Ureter (tissue), 1 donor: ENCODE measurements at places on chromosomes 11 and 22. TPM values are rescaled to one million over a fixed set of nuclear protein-coding genes. Genes with fewer than 3 reads are reported as not detected.

Gene ZP1
- not detected for total RNA-seq

GRCh38 chr22:50178471-50178864 is 7.2 kb upstream of the TRABD start:
- no peak for DNase-seq

Gene MRGPRX4
- total RNA-seq = not detected

DNA sequence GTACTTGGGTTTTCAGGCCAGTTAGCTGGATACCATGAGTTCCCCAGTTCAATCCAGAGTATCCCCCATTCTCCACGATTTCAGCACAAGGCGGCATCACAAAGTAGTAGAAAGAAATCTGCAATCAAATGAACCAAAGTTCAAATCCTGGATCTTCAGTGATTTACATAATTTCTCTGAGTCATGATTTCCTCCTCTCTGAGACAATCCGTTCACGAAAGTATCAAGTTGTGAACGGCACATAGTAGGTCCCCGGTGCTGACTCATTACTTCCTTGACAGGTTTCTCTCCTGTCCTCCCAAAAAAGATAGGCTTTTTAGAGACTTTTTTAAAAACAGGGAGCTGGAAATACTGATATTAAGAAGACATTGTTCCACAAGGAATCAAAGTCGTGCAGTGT is 69.1 kb upstream of the AKIP1 start:
- DNase-seq = no peak

DNA sequence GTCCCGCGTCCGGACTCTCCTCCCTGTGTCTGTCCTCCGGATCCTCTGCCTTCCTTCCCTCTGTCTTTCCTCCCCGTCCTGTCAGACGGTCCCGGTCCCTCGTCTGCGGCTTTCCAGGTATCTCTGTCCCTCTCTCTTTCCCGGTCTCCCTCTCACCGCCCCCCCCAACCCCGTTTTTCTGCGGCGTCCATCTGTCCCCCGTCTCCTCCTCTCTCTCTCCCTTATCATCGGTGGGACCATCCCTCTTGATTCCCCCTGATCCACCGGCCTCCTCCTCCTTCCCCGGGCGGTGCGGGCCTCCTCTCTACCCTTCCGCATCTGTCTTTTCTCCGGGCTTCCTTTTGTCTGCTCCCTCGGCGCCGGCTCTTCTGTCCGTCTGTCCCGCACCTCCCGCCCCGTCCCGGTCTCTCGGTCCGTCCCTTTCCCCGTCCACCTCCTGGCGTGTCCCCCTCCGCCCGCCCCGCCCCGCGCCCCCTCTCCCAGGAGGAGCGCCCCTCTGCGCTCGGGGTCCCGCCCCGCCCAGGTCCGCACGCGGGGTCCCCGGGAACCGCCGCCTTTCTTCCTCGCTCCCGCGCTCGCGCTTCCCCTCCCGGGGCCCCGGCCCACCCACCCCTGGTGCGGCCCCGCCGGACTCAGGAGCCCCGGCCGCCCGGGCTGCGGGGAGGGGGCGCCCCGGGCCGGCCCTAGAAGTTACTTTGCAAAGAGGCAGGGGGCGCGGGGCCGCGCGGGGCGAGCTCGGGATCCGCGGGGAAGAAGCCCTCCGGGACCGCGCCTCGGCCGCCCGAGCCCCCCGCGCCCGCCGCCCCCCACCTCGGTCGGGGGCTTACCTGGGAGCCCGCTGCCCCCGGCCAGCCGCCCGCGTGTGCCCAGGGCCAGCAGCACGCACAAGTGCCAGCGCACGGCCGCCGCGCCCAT is 568 bp downstream of the SCUBE1 start:
- DNase-seq = no peak

GRCh38 chr11:60566776-60567175 is 51.6 kb downstream of the MS4A13 start:
- no peak for DNase-seq

DNA sequence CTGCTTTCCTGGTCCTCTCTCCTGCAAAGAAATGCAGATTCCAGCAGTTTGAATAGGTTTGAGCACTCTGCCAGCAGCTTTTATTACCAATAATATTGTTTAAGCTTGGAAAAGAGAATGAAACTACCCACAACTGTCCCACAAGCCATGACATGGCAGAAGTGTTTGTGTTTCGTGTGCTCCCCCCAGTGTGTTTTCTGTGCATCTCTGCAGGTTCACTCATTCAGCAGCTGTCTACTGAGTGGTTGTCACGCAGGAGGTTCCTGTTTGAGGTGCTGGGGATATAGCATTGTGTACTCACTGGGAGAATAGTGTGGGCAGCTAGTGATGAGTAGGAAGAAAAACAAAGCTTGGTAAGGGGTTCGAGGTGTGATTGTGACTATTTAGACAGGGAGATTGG is 55.3 kb upstream of the SUSD2 start:
- no peak for DNase-seq

- no peak for DNase-seq
Observed at GRCh38 chr11:86294026-86294425, 8.0 kb upstream of the HIKESHI start.

Gene MUC2
- total RNA-seq = 0.39 TPM
